ENCODE measurements at places on chromosomes 2 and 18. TPM values are rescaled to one million over a fixed set of nuclear protein-coding genes. Genes with fewer than 3 reads are reported as not detected.

- no peak for DNase-seq
Measured at GRCh38 chr2:206045251-206045650, 40.7 kb downstream of the INO80D start.

DNA sequence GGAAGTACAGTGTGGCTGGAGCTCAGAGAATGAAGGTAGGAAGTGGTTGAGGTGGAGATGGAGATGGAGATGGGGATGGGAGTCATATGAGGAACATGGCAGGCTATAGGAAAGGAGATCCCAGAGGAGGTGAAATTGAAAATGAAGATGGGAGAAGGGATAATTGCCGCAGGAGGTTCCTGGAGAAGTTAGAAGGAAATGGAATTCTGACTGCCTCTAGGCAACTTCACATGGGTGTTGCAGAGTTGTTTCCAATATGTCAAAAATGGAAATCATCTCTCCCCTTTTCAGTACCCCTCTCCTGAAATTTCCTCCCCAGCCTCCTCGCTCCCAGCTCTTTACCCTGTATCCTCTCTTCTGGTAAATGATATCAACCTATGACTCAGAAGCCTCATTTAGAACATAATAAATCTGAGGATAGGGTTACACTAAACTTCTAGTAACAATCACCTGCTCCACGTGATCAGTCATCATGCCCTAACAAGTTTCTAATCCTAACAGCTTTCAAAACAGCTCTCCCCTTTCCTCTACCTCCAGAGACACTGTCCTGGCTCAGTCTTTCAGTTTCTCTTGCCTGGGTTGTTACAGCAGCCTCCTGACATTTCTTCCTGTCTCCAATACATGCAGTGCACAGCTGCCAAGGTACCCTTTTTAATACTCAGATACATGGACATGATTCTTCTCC lies 201.9 kb upstream of the RBMS1 start:
- DNase-seq = peak; percentile 25

- peak; percentile 82 for DNase-seq
Measured at GRCh38 chr2:150485871-150486538, 1.5 kb downstream of the RND3 start.

DNA sequence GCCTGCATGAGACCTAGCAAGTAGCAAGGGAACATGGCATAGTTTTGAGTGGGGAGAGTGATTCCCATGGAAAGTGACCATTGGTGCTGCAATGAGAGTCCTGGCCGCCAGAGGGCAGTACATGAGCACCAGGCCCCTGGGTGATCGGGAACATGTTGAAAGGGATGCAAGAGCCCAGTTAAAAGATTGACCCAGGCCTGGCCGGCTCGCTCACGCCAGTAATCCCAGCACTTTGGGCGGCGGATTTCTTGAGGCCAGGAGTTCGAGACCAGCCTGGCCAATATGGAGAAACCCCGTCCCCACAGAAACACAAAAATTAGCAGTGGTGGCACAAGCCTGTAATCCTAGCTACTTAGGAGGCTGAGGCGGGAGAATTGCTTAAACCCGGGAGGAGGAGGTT lies 22.2 kb downstream of the FAP start:
- DNase-seq = peak; percentile 77

DNA sequence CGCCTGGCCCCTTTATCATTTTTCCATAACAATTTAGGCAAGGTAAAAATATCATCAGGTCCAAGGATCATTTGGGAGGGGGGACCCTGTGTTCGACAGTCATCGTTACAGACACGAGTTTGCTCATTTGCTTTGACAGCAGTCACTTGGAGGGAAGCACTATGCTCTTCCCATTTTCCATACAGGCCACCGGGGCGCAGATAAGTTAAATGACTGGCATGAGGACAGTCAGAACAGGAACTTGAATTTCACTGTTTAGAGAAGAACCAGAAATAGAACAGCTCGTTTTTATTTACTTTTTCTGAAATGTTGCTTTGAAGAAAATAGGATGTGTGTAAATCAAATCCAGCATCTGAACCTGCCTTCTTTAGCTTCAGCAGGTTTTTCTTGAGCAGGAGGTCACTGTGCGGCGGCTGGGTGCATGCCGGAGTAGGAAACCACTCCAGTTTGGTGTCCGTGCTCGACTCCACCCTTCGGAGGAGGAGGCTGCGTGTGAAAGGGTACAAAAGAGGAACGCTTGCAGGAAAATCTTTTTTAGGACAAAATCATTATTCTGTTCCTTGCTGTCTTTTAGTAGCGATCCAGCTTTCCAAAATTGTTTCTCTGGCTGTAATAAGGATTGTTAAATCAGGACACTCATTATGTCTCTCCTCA lies 15.2 kb downstream of the NPAS2 start:
- DNase-seq = no peak

GRCh38 chr2:75162259-75162658 lies 37.1 kb downstream of the TACR1 start:
- DNase-seq = no peak

The CRYBA2 gene
- not detected for total RNA-seq

The KCNG2 gene
- total RNA-seq = not detected

The SERPINB11 gene
- not detected for total RNA-seq

The IL1R2 gene
- total RNA-seq = 0.57 TPM

The ELOA2 gene
- not detected for total RNA-seq

The NOTO gene
- total RNA-seq = not detected

The FIGN gene
- 4.1 TPM for total RNA-seq
